ENCODE measurements at places on chromosomes 13 and 19. TPM values are rescaled to one million over a fixed set of nuclear protein-coding genes. Genes with fewer than 3 reads are reported as not detected.

APOC4 gene
- total RNA-seq = not detected

CBY2 gene
- not detected for total RNA-seq

ZNF560 gene
- 0.41 TPM for total RNA-seq

CBARP gene
- 5.3 TPM for total RNA-seq

UPK1A gene
- total RNA-seq = not detected

ZNF418 gene
- total RNA-seq = 53.4 TPM

C19orf81 gene
- not detected for total RNA-seq

FCGBP gene
- total RNA-seq = 0.82 TPM

ZNF850 gene
- total RNA-seq = 6.1 TPM

PLPPR3 gene
- total RNA-seq = 119 TPM

FXYD1 gene
- total RNA-seq = not detected

IGFLR1 gene
- total RNA-seq = 2.9 TPM

LILRA1 gene
- not detected for total RNA-seq

ZNF98 gene
- total RNA-seq = 3.7 TPM

NLRP4 gene
- total RNA-seq = not detected

MYO1F gene
- total RNA-seq = 1.6 TPM

KMT2B gene
- 3.7 TPM for total RNA-seq

LILRA5 gene
- total RNA-seq = 0.82 TPM

CEACAM7 gene
- not detected for total RNA-seq

DOCK6 gene
- total RNA-seq = 4.1 TPM

ATP4B gene
- not detected for total RNA-seq

CBLC gene
- total RNA-seq = not detected

ALG5 gene
- 21.2 TPM for total RNA-seq

KIR3DL1 gene
- total RNA-seq = not detected

ZNF230 gene
- total RNA-seq = 11.0 TPM

GPATCH1 gene
- total RNA-seq = 15.5 TPM

C2CD4C gene
- total RNA-seq = 20.8 TPM

SPART gene
- 16.7 TPM for total RNA-seq

PNPLA6 gene
- total RNA-seq = 45.2 TPM

ZNF99 gene
- 0.41 TPM for total RNA-seq

PRSS57 gene
- total RNA-seq = not detected

FXYD5 gene
- not detected for total RNA-seq

UBE2S gene
- total RNA-seq = 28.9 TPM

POU2F2 gene
- total RNA-seq = 2.9 TPM

ETV2 gene
- 0.82 TPM for total RNA-seq

CYP4F2 gene
- not detected for total RNA-seq

ODAD3 gene
- 0.41 TPM for total RNA-seq

FGF22 gene
- total RNA-seq = under 0.01 TPM

OR7A5 gene
- total RNA-seq = not detected

PCSK4 gene
- total RNA-seq = 3.7 TPM

SLC8A2 gene
- total RNA-seq = 25.3 TPM

ARRDC5 gene
- not detected for total RNA-seq

SHISA7 gene
- total RNA-seq = 4.5 TPM

TEX30 gene
- 9.4 TPM for total RNA-seq

CASP14 gene
- not detected for total RNA-seq

Measured in frontal cortex (tissue), 4 donors.